GM20000 (cell line): ENCODE measurements at places on chromosomes 2 and 18.
A peak's percentile ranks its signal among the peaks of the same experiment; 100 is the strongest.

GRCh38 chr2:221439761-221440479 is 132.2 kb downstream of the EPHA4 start:
- no peak for DNase-seq

DNA sequence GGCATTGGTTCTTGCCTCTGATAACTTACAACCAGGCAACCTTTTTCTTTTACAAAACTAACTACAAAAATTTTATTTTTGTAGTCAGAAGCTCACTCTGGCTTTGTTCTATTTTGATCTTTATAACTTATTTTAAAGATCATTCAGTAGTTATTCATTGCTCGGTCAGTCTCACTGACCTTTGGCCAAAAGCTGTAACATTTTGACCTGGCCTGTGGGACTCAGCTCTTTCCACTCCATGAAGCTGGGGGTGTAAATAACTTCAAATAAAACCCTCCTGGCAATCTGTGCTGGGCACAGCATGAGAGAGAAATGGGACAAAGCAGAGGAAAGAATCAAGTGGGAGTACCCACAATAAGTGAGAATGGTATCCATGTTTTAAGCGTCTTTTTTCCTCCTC is 380.7 kb downstream of the SETBP1 start:
- DNase-seq, result no peak

DNA sequence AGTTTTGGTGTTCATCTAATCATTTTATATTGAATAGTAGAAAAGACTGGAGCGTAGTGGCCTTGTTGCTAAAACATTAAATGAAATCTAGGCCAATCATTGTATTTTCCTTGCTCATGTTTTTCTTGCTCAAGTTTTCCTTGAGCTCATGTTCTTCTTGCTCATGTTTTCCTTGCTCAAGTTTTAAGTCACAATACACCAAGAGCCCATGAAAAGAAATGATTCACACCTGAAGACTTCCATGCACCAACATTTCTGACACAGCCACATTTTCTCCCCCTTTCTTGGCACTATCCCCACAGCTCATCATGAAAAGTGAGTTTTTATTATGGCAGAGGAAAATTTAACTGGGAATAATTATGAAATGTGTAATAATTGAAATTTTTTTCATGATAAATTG is 92.0 kb downstream of the LRP1B start:
- no peak for DNase-seq

DNA sequence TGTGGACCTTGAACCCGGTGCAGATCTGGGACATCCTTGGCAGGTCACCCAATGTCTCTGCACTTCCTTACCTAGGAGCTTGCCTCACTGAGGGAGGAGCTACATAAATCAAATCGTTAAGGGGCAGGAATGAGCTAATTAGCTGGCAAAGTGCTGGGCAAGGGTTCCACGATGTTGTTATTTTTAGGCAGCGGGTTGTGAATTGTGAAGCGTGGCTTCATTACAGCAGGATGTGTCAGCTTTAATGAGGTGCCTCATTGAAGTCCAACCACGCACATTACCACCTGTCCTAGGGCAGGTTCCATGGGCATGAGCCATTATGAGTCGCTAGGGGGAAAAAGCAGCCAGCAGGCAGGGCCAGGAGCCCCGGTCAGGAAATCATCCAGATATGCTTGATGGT is 127.0 kb upstream of the AGAP1 start:
- DNase-seq, result no peak

- no peak for DNase-seq
Measured at GRCh38 chr2:180761224-180761623, 219.2 kb upstream of the UBE2E3 start.

GRCh38 chr2:103792042-103792441 is 1030.2 kb downstream of the TMEM182 start:
- DNase-seq, result no peak

DNA sequence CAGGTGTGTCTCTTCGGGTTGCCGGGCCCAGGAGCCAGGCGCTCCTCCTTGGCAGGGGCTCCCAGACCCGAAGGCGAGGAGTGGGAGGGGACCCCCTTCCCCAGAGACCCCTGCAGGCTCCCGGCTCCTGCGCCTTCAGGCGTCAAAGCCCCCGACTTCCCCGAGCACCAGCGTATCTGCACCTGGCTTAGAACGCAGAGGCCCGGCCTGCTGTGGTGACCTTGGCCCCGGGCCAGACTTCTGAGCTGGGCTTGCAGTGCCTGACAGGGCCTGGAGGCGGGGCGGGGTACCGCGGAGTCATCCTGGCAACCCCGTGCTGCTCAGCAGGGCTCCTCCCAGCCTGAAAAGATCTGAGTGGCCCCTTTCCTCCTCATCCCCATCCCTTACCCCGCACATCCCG is 27.0 kb downstream of the SKA1 start:
- DNase-seq, result no peak

- no peak for DNase-seq
Measured at GRCh38 chr18:67179726-67180125, 336.8 kb downstream of the DSEL start.

DNA sequence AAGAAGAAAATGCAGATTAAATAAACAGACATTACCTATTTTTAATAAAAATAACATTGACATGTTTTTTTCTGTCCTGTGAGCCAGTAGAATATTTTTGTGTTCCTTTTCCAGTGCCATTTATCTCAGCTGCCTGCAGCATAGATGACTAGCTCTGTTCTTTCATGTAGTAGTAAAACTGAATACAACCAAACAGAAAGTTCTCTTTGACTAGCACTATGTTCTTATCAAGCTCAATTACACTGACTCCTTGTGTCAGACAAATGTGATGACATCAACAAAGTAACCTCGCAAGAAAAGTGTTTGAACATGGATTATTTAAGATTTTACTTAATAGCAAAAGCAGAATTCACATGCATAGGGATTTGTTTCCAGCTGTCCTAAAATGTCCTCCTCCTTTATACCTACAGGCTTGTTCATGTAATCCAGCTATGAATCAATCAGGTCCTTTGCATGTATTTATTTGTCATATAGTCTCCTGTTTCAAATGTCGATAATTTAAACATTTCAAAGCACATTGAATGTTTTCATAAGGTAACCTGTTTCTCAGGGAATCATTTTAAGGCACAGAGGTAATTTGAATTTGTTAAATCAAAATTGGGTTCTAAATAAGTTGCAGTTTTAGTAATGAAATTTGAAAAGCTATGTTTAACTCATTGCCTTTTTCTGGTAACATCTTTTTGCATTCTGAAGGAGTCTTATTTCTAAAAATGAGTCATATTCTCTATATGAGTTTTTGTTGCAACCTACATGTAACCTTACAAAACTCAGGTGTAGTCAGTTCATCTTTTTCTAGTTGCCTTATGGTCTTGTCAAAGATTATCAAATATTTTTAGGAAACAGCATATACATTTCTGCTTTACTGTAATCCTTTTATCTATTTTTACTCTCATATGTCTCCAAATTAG is 215.3 kb upstream of the GULP1 start:
- DNase-seq, result peak; percentile 3

DNA sequence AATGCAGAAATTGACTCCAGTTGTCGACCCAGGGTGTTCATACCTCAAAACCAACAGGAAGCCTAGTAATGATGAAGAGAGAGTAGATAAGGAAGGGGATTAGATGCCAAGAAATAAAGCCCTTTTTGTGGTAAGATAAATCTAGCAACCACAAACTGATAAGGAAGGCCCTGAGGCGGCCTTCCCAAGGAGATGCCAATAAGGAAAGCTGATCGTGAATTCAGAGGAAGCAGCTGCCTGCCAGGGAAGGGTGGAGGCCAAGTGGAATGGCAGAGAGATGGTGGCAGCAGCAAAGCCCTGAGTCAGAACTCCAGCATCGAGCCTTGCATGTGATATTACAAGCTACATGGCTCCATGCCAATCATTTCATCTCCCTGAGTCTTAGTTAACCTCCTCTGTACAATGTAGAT is 126.3 kb downstream of the IRS1 start:
- DNase-seq, result no peak

- DNase-seq, result no peak
Measured at GRCh38 chr2:9665898-9666297, 35.1 kb upstream of the YWHAQ start.

DNA sequence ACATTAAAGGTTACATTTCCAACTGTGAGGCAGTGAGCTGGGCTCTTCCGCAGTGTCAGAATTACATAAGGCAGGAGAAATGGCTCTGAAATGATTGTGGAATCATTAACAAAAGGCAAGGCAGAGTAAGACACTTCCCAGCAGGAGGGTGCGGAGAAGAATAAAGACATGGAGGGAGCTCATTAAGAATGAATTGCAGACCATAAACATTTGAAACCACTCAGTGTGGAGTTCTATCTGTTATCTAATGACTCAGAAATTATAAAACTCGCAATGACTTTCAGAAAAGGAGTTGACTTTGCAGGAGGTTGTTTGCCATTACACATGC is 77.0 kb downstream of the SMIM21 start:
- DNase-seq, result no peak

DNA sequence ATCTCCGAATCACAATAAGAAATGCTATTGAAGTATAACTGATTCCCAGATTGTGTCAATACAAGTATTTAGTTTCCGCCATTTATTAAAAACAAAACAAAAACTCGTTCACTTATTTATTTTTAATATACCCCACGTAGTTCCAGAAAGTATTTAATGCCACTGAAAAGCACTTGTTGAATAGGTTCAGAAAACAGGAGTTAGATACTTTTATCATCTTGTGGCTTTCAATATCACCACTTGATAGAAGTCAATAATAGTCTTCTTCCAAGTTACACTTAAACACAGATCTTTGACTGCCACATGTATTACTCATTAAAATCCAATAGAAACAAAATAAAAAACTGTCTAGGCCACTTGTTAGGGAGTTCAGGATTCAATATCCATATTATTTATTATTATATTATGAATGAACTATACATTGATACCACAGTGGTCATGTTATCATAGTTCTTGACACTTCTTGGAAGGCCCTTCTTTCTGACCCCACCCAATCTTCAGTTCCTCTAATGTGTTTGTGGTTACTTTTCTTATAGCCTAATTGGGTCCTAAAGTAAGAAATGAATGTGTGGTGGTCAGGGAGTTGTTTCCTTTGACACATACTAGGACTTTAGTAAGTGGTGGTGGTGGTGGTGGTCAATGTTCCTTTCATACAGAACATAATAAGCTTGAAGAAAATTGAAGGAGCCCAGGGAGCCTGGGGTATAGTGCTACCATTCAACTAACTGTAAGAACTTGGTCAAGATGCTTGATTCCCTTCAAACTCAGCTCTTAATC is 221.3 kb upstream of the ITGA4 start:
- peak; percentile 62 for DNase-seq

DNA sequence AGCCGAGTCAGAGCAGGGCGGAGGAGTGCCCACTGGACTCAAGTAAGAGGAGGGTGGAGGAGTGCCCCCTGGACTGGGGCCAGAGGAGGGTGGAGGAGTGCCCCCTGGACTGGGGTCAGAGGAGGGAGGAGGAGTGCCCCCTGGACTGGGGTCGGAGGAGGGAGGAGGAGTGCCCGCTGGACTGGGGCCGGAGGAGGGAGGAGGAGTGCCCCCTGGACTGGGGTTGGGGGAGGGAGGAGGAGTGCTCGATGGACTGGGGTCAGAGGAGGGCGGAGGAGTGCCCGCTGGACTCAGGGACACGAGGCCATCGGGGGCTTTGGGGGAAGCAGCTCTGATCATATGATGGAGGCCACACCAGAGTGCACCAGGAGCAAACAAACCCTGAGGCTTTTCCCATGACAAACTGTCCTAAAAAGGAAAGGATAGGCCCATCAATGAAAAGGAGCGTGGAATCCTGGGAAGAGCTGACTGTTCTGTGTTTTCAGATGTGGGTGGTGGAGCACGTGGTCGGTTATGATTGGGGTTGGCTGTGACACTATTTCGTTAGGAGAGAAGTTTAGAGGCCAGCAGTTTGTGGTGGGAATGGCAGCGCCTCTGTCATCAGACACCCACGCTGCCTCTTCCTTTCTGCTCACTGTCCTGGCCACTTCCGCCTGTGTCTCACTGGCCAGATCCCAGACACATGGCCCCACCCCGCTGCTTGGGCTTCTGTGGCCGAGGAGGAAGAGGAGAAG is 24.5 kb upstream of the HPCAL1 start:
- DNase-seq, result peak; percentile 51

DNA sequence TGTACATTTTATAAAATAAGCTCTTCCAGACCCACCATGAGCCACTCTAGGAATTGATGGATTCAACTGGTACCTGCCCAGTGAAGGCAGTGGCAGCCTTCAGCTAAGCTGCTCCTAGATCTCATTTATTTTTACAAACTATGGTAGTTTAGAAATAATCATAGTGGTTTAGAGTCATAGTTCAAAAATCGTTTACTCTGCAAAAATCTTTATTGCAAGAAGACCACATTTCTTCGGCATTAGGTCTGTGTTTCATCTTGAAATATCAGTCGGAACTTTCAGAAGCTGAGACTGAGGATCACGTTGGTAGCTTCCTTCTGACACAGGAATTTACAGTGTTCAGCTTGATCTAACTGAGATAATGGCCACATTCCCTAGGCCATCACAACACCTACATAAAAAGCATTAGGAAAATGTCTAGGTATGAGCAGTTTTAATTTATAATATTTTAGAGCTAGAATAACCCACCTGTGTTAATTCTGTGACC is 206.2 kb upstream of the PID1 start:
- DNase-seq, result no peak

- no peak for DNase-seq
Measured at GRCh38 chr2:191355170-191355758, 110.1 kb downstream of the MYO1B start.

DNA sequence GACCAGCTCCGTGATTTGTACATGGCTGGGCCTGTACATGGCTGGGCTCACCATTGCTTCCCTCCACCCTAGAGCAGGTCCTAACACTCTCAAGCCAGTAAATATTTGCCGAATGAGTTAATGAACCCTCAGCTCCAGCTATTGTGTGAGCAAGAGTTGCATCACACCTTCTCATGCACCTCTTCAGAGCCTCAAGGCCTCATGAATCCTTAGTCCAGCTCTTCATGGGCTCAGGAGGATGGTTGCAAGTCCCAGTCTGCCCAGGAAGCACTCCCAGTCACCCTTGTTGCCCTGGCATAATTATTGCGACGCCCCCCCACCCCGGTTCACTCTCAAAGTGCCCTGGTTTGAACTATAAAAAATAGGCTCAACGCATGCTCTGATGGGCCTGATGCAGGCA is 30.1 kb upstream of the GNAL start:
- DNase-seq, result no peak

DNA sequence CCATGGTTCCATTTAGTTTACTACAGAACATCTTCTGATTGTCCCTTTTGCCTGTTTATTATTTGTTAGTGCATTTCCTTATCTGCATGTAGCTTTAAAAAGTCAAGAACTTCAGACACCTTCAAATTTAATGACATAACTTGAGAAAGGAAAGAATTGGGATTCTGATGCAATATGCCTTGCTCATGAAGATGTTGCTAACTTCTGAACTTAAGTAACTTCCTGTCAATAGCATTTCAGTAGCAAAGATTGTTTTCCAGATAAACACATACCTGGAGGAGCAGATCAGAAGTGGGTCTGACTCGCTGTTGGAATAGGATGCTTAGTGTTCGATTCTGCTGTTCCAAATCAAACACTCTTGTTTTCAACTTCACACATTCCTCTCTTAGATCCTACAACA is 190.2 kb upstream of the LYPD1 start:
- DNase-seq, result no peak
